ENCODE measurements at places on chromosomes 7 and 10.
A peak's percentile ranks its signal among the peaks of the same experiment; 100 is the strongest.

DNA sequence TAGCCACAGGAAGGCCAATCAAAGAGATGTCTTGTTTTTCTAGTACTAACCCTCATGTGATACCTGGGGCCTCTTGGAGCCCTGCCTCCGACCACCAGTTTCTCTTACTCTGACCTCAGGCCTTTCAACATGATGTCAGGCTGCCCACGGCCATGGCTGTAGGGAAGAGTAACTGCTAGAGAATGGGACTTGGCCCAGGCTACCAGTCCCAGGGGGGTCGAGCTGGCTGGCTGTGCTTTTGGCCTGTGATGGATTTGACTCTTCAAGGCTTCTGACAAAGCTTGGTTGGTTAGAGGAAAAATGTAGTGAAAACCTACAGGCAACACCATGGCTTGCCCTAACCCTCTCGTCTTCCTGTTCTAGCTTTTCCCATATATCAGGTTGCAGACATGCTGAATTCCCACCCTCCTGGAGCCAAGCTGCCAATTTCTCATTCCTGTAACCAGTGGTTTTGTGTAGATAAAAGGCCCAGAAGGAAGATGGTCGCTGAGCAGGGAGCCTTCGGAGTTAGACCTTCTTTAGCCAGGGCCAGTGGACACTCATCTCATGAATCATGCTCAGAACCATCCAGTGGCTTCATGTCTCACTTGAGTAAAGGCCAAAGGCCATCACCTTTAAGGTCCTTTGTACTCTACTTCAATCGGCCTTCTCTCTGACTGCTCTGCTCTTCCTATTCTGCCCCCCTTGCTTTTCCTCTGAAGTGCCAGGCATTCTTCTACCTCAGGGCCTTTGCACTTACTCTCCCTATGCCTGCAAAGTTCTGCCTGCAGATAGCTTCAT is 19.7 kb downstream of the SUFU start:
- DNase-seq, result no peak

DNA sequence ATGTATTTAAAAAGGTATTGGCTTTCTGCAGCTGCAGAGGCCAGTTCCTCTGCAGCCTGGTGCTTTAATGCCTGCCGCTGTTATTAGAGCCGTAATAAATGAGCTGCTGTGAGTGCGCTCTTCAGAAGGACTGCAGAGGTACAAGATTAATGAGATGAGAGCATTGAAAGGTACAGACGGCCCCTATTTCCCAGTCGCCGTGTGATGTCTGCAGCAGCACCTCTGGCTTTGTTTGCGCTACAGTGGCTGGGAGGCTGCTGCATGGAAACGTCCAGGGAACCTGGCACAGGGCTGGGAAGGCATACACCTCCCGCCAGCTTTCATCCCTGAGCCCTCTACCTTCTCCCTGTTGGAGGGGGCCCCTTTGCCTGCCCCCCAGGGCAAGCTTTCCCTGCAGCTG is 383.8 kb upstream of the ZMIZ1 start:
- DNase-seq, result no peak

DNA sequence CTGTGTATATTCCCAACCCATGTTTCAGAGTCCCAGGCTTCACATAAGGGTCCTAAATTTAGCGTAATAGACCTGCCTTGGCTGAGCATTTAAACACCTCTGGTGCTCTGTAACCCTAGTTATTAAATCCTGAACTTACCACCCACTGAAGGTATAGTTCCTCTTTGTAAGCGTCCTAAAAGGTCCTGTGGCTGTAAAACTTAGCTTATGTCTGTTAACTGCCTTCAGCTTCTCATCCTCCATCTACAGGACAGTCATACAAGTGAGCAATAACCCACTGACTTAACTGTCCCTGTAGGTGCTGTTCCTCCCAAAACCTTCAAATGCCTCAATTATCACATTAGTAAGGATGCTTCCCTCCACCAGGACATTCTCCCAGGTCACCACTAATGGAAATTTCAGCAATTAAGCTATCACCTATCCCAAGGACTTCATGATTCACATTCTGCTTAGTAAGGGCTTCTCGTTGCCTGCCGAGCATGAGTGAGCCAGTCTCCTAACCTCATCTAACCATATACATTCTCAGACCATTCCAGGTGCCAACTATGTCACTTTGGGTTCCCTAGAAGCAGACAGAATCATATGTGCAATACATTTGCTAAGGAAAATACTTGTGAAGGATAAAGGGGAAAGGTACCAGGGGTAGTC is 55.8 kb downstream of the CASD1 start:
- no peak for DNase-seq

GRCh38 chr10:110498087-110498981 is 627 bp downstream of the DUSP5 start:
- peak; percentile 41 for DNase-seq

DNA sequence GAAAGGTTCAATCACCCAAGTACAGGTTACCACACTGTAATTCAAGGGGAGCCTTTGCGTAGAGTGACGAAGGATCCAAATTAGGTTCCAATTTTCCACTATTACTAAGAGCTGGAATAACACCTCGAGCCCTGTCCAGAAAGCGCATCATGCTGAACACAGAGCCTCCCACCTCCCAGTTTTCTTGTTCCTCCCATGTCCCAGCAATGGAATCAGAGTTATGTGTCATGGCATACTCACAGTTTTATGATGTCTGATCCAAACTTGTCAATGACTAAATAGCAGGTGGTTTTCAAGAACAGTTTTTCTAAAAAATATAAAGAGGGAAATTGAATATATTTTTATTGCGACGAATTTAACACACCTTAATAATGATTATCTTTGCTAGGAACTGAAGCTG is 50.6 kb downstream of the AOAH start:
- no peak for DNase-seq

GRCh38 chr7:12930534-12930933 is 243.1 kb downstream of the ARL4A start:
- DNase-seq, result no peak

- no peak for DNase-seq
These were observed 107.7 kb upstream of the MPP7 start for GRCh38 chr10:28410420-28411135.

Data from stimulated activated CD4-positive, alpha-beta T cell treated with anti-CD3 and anti-CD28 coated beads, Interleukin-12 subunit alpha, Interleukin-12 subunit beta, amount 100 ng/mL, for 24 hours (primary cell).